Glutamatergic neuron (in vitro differentiated cells): ENCODE measurements at places on chromosomes 2 and 18. TPM values are rescaled to one million over a fixed set of nuclear protein-coding genes. Genes with fewer than 3 reads are reported as not detected.

DNA sequence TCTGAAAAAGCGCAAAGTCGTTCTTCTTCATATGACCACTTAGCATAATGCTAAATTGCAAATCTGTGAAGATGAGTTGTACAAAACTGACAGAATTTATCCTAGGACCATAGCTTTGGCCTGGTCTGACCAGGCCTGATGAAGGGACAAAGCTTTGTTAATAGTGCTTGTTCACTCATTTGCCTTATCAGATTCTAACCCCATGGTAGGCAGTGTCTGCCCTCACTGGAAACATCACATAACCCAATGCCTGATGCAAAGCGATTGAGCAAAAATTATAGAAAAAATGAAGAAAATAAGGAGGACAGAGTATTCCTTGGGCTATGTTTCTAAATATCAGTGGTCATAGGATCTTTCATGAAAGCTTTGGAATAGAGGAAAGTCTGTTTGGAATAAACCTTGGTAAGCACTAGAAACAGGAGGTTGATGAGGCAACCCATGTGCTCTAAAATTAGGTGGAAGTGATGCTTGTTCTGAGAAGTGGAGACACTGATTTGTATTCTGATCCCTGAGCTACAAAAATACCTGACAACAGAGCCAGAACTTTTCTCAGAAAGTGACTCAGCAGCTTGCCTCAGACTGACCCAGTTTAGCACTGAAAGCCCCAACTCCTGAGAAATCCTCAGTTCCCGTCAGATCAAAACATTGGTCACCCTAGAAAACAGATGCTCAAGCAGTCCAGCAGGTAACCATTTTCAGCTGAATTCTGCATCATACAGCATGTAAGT is 131.4 kb upstream of the MAPRE2 start:
- H3K4me1 ChIP-seq, result no peaks in the 10 kb centered on the region
- H3K27ac ChIP-seq, result no peak overlapping the region
- H3K4me3 ChIP-seq, result no peak overlapping the region
- DNase-seq, result no peak
- H3K27me3 ChIP-seq, result no peaks in the 10 kb centered on the region

- peaks cover 5% of the 10 kb centered on the region for H3K36me3 ChIP-seq
- no peaks in the 10 kb centered on the region for H3K27me3 ChIP-seq
- no peak for DNase-seq
- H3K27ac ChIP-seq, result no peak overlapping the region
- no peak overlapping the region for H3K4me3 ChIP-seq
Observed at GRCh38 chr2:143885461-143885860, 634.5 kb downstream of the ZEB2 start.

- no peak for DNase-seq
- peaks cover 6% of the 10 kb centered on the region for H3K27me3 ChIP-seq
- H3K4me1 ChIP-seq, result no peaks in the 10 kb centered on the region
- peaks cover 6% of the 10 kb centered on the region for H3K36me3 ChIP-seq
- H3K4me3 ChIP-seq, result no peak overlapping the region
- no peak overlapping the region for H3K27ac ChIP-seq
Observed at GRCh38 chr2:71570951-71571460, 117.6 kb downstream of the DYSF start.

GCG gene
- not detected for total RNA-seq

DRC1 gene
- 2.3 TPM for total RNA-seq

KANSL1L gene
- total RNA-seq, result 26.4 TPM

ICA1L gene
- 12.0 TPM for total RNA-seq
